ENCODE measurements at places on chromosomes 5 and 9.

DNA sequence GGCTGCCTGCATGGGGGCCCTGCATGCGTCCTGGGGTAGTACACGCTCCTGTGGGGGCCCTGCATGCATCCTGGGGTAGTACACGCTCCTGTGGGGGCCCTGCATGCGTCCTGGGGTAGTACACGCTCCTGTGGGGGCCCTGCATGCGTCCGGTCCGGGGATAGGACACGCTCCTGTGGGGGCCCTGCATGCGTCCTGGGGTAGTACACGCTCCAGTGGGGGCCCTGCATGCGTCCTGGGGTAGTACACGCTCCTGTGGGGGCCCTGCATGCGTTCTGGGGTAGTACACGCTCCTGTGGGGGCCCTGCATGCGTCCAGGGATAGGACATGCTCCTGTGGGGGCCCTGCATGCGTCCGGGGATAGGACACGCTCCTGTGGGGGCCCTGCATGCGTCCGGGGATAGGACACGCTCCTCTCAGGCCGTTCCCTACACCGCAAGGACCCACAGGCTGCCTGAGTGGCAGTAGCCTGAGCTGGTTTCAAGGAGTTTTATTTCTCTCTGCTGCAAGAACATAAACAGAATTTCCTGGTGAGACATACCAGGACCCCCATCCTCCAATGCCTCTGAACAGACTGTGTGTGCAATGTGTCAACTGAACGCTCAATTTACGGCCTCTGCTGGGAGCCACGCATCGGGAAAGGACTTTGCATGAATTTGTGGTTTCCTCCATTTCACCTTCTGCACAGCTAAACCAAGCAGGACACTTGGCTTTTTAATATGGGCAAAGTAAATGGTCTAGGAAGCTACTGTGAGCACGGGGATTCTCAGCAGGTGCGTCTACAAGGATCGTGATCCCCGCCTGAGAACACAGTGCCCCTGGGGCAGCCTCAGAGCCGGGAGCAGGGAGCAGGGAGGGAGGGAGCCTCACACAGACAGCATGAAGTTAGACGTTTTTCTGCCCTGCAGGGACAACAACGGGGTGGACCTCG, 48.9 kb upstream of the CLPTM1L start:
- DNase-seq, result no peak

GRCh38 chr9:94706922-94707321, 19.6 kb upstream of the AOPEP start:
- DNase-seq, result no peak

DNA sequence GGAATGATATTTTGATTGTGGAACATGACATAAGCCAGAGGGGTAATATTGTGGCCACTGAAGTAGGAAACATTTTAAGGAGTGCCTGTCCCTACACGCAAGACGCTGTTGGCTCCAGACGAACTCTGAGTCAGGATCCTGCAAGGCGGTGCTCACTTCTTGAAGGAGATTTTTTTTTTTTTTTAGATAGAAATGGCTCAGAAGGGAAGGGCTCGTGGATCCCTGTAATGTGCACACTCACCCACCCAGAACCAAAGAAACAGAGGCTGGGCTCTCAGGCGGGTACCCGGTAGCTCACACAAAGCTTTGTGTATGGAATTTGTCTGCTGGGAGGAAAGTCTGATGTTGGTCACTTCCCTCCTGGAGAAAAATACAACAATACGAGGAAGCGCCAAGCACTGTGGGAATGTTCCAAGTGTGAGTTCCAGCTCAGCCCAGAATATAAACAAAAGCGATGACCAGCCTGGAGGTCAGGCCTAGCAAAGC, 25.7 kb downstream of the RAPGEF1 start:
- peak; percentile 65 for DNase-seq

GRCh38 chr9:107276966-107277710, 5.9 kb upstream of the RAD23B start:
- DNase-seq, result no peak

DNA sequence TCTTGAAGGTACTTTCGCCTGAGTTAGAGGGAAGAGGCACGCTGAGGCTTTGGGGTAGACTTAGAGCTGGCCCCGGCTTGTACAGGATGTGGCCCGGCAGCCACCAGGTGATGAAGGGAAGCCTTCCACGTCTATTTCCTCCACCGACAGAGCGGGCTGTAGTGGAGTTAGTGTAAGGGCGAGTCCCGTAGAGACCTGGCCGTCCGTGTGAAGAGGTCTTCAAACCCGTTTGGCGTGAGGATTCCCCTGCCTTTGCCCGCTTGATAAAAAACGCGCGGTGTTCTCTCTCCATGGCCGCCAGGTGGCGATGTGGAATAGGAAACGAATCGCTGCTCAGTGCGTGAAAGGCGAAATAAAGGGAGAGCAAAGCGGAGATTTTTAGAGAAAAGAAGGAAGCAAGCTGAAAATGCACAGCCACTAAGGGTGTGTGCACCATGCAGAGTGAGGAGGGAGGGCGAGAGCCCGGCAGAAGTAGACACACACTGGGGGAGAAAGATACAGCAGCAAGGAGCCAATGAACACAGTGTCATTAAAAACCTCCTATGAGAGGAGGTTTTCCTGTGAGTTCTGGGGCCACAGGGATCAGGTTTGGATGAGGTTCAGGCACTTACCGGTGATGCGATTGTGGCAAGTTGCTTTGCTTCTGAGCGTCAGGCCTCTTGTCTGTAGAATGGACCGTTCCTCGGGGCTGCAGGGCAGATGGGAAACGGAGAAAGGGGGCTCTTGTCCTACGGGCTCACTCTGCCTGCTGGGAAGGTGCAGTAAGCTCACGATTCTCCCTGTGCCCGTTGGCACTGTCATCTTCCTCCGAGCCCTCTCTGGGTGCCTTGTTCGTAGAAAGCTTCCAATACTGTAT, 34.2 kb downstream of the STC2 start:
- peak; percentile 91 for DNase-seq

DNA sequence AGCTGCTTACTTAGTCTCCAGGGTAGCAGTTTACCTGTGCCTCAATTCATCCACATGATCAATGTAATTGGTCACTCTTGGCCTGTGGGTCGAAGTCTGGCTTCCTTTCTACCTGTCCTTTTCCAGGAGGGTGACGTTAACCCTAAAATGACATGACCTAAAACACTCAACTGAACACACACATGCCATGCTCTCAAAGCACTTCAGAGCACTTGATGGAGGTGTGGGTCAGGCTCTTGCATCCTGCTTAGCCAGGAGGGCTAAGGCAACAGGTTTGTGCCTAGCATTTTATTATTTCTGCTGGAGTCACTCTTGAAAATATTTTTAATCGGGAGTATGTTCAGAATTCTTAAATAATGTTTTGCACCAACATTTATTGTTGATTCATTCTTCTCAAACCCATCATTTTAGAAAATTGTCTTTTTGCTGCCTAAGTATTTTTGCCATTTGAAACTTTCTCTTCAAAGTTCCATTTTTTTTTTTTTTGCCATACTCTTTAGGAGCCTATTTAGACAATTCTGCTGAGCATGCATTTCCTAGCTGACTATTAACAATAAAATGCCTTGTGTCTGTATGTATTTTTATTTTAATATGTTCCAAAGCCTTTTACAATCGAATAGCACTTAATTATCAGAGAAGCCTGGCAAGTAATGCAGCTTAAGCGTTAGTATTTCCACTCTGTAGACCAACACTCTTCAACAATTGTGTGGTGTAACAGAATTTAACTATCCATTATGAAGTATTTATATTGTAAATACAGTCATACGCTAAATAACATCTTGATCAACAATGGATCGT, 59.1 kb downstream of the ATP10B start:
- DNase-seq, result no peak

- no peak for DNase-seq
Observed at GRCh38 chr5:93573354-93574351, 7.4 kb downstream of the NR2F1-AS1 start.

DNA sequence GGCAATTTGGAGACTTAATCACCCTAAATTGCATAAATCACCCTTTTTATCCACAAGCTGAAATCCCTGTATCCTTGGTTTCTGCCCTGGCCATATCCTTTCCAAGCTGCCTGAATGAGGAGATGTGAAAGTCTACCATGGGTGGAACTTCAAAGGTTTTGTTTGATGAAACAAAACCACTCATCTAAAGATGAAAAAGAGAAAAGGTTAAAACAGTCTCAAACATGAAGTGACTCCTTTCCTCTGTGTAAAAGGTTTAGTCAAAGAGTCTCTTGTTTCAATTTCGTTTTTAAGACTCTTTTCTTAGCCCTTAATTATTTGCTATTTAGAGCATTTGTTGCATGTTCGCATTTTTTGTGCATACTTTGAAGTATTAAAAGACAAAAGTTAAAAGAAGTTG, 11.2 kb downstream of the SLC45A2 start:
- DNase-seq, result no peak

DNA sequence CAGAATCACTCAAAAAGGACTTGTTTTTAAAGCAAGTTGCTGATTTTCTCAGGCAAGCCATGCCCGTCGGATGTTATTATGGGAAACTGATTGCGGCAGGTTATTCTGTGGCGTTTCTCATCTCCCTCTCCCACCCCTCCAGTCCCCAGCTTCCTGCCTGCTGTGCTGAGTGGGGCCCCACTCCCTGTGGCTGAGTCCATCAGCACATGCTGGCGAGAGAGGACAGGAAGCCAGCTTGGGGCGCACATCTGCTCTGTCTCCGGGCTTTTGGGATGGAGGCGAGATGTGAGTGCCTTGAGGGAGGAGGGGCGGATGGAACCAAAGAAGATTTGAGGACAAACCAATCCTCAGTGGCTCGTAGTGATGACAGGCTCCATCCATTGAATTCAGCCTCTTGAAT, 108.0 kb downstream of the DAPK1 start:
- DNase-seq, result no peak

DNA sequence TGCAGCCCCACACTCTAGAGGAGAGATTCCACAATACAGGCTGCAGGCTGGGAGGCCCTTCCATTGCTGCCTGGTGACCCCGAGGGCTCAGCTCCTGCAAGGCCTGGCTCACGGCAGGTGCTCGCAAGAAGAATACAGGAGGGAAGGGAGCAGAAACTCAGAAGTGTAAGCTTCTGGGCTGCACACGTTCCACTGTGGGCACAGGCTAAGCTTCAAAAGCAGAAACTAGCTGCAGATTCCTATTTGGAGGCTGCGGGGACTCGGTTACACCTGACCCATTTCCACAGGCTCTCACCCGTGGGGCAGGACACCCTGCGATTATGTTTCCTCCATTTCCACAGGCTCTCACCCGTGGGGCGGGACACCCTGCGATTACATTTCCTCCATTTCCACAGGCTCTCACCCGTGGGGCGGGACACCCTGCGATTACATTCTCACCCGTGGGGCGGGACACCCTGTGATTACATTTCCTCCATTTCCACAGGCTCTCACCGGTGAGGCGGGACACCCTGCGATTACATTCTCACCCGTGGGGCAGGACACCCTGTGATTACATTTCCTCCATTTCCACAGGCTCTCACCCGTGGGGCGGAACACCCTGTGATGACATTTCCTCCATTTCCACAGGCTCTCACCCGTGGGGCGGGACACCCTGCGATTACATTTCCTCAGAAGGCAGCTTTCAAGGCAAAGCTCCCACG, 10.3 kb downstream of the LPCAT1 start:
- no peak for DNase-seq

GRCh38 chr9:81351166-81351565, 338.2 kb downstream of the TLE1 start:
- peak; percentile 12 for DNase-seq

DNA sequence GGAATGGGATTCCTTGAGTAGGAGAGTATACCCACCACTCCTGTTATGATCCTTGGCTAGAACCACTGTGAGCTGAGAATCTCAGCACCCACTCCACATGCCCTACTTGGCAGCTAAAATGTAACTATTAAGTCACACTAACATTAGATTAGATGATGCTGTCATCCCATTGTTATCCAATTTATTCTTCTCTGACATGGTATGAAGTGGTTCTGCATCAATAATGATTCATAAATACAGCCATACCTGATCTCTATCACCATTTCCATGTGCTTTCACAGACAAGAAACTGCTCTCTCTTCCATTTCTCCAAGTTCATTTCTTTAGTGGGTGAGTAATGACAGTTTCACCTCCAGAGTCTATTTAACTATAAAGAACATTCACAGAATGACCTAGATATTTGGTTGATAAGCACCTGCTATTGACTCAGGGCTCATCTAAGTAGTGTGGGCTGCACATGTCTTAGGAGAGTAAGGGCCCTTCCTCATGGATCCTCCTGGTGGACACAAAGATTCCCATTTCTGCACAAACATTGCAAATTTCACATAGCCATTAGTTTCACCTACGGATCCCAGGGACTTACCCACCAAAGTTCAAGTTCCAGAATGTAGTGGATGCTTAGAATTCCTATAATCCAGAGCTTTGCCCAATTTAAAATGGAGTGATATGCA, 187.9 kb downstream of the EBF1 start:
- DNase-seq, result peak; percentile 55

- no peak for DNase-seq
Observed at GRCh38 chr5:104778-105296, 12.9 kb downstream of the PLEKHG4B start.

DNA sequence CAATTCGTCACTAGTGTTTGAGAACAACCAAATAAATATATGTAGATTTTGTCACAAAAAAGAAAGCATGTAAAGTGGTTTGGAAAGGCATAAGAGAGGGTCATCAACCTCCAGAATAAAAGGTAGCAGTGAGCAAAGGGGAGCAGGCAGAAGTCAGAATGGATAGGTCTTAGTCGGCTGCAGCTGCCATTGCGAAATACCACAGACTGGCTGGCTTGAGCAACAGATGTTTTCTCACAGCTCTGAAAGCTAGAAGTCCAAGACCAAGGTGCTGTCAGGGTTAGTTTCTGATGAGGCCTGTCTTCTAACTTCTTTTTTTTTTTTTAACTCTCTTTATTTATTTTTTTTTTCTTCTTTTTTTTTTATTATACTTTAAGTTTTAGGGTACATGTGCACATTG, 208.1 kb upstream of the PIK3R1 start:
- no peak for DNase-seq

DNA sequence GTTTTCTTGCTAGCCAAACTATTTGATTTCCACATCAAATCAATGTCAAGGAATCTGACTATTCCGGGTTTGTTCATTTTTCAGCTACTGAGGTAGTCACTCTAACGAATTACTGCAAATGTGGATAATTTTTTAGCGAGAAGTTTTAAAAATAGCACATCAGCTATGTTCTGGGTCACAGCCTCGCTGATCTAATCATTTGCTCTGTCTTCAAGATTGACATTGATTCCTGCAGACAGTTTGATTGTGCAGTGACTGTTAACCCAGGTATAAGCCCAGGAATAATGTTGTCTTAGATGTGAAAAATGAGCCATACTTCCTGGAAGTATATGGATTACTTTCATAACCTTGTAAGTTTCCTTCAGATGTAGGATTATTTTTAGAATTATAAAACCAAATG, 175.1 kb downstream of the BAAT start:
- no peak for DNase-seq

GRCh38 chr9:135023088-135023785, 64.2 kb upstream of the OLFM1 start:
- peak; percentile 78 for DNase-seq

DNA sequence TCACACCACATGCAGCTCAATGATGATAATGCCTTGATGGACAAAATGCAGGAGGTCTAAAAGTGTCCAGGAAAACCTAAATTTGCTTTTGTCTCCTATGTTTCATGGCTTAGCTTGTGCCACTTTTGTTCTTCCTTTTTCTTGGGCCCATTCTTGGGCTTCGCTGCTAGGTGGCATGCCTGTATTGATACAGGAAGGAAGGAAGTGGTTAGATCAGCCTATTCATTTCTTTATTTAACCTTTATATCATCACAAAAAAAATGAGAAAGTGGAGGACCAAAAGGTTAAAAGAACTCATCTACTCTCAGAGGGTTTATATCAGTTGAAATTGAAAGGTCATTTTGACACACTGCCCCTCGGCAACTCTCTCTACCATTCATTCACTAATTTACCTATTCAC, 260.2 kb downstream of the ARHGAP26 start:
- no peak for DNase-seq
